Left renal cortex interstitium (tissue), 4 donors: ENCODE measurements at places on chromosomes 6 and 20. TPM values are rescaled to one million over a fixed set of nuclear protein-coding genes. Genes with fewer than 3 reads are reported as not detected.

Gene FAM217A
- polyA plus RNA-seq, result 4.0 TPM

GRCh38 chr20:14922503-14923267, 585.3 kb upstream of the FLRT3 start:
- DNase-seq, result no peak

GRCh38 chr6:106253731-106254130, 71.8 kb downstream of the ATG5 start:
- no peak for DNase-seq

- no peak for DNase-seq
Measured at GRCh38 chr6:125797886-125798444, 7.2 kb downstream of the NCOA7 start.

DNA sequence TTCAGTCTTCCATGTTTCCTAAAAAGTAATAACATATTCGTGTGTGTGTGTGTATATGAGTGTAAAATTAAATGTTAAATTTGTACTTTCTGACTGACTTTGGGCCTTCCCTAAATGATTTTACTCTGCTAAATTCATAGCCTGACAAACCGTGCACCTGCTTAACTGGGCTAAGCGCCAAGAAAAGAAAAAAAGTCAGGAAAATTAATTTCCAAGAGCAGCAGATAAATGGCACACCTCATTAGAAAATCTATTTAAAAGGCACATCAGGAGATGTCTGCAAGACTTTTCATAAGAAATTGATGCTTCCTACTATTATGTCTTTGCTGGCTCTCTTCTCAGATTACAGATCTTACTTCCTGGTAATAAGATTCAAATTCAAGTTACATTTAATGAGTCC, 72.4 kb downstream of the TRDN start:
- DNase-seq, result no peak

Gene TBX18
- 7.6 TPM for polyA plus RNA-seq

Gene NEDD9
- 66.5 TPM for polyA plus RNA-seq

- DNase-seq, result no peak
Measured at GRCh38 chr6:47974106-47974505, 136.9 kb downstream of the PTCHD4 start.

- DNase-seq, result no peak
Measured at GRCh38 chr20:43554369-43554768, 4.5 kb upstream of the SGK2 start.

DNA sequence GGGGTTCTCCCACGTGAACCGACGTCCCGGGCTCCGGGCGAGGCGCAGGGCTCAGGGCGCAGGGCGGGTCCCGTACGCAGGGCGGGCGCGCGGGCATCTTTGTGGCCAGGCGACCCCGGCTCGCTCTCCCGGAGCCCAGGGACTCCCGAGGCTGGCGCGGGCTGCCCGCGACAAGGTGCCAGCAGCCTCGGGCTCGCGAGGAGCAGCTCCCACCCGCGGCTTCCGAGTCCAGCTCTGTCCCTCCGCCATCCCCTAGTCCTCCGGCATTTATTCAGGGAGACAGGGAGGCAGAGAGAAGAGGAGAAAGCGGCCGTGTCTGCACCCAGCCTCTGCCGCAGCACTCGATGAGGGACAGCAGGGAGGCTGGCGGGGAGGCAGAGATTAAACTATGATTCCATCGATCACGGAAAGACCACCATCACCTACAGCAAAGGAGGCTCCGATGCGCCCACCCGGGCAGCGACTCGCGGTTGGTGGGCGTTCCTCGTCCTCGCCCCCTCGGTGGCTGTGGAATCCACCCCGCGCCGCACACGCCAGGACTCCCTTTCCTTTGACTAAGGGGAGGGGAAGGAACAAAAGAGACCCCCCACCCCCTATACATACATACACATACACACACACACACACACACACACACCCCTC, 1.1 kb downstream of the RGS17 start:
- DNase-seq, result no peak

GRCh38 chr20:10982692-10983091, 308.9 kb upstream of the JAG1 start:
- no peak for DNase-seq

- no peak for DNase-seq
Measured at GRCh38 chr20:44064501-44065400, 122.2 kb downstream of the JPH2 start.

- no peak for DNase-seq
Measured at GRCh38 chr6:95280686-95281273, 296.6 kb upstream of the MANEA start.

Gene BPIFB4
- polyA plus RNA-seq, result not detected

Gene BTN1A1
- polyA plus RNA-seq, result 0.21 TPM

DNA sequence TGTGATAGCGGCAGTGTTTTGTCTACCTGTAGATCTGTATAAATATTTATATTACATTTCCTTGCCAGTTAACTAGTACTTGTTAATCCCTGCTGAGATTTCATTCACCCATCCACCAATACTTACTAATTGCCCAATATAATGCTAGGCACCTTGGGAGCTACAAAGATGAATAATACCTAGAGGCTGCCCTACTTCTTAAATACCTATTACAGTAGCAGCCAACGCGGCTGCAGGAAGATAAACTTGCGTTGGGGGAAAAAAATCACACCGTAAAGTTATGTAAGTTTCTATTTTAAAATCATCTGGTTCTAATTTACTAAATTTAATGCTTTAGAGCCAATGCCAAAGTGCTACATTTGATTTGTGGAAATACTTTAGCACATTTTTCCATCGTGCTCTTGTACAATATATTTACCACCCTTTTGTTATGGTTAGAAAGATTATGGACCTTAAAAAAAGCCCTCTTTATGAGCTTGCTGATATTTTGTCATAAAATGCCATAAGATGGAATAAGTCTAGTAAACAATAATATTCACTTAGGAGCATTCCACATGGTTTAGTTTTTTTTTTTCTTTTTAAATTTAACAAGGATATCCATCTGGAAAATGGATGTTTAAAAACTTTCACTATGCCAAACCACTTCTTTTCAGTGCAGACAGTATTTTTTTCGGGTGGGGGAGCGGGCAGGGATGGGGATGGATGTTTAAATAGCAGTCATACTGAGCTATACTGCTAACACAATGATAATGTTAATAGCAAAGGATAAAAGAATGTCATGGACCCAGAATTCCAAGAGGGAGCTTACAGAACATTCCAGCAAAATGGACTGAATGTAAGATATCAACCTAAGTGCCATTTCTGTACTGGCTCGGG, 13.2 kb upstream of the NEDD9 start:
- DNase-seq, result no peak

GRCh38 chr20:50330504-50331313, 140.1 kb downstream of the CEBPB start:
- DNase-seq, result no peak

Gene OR2B6
- 0.36 TPM for polyA plus RNA-seq
